ENCODE measurements at places on chromosomes 11 and 22.

DNA sequence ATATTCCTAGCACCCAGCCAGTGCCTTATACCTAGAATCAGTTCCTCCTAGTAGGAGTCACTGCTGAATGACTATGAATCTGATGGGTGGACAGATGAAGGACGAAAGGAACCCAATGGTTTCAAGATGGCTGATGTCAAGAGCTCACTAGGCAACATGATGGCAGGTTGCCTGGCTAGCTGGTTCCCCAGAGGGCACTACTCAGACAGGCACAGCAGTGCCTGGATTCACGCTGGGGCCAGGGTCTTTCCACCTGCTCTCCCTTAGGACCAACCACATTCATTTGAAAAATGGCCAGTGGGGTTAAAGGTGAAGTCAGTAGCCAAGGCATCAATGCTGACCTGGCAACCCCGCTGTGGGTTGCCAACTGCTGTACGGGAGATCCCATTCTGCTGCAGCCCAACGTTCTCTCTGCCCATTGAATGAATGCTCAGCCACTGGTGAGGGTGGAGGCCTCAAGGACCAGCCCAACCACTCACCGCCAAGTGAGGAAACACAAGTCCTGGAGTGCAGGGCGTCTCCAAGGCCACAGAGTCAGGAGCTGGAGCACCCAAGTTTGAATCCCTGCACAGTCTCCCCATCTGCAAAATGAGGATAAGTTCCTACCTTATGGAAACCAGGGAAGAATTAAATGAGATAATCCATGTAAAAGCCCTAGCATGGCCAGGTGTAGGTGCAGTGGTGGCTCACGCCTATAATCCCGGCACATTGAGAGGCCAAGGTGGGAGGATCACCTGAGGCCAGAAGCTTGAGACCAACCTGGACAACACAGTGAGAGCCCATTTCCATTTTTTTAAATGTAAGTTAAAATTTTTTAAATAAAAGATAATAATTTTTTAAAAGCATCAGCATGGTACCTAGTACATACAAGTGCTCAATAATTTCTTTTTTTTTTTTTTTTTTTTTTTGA, 12.4 kb downstream of the MYH9 start:
- DNase-seq: no peak

- no peak for DNase-seq
Observed at GRCh38 chr11:2451916-2452315, 7.1 kb downstream of the KCNQ1 start.

- peak; percentile 67 for DNase-seq
Observed at GRCh38 chr22:43388420-43388851, 23.4 kb upstream of the MPPED1 start.

GRCh38 chr11:75374646-75375045, 23.2 kb upstream of the ARRB1 start:
- DNase-seq: no peak

DNA sequence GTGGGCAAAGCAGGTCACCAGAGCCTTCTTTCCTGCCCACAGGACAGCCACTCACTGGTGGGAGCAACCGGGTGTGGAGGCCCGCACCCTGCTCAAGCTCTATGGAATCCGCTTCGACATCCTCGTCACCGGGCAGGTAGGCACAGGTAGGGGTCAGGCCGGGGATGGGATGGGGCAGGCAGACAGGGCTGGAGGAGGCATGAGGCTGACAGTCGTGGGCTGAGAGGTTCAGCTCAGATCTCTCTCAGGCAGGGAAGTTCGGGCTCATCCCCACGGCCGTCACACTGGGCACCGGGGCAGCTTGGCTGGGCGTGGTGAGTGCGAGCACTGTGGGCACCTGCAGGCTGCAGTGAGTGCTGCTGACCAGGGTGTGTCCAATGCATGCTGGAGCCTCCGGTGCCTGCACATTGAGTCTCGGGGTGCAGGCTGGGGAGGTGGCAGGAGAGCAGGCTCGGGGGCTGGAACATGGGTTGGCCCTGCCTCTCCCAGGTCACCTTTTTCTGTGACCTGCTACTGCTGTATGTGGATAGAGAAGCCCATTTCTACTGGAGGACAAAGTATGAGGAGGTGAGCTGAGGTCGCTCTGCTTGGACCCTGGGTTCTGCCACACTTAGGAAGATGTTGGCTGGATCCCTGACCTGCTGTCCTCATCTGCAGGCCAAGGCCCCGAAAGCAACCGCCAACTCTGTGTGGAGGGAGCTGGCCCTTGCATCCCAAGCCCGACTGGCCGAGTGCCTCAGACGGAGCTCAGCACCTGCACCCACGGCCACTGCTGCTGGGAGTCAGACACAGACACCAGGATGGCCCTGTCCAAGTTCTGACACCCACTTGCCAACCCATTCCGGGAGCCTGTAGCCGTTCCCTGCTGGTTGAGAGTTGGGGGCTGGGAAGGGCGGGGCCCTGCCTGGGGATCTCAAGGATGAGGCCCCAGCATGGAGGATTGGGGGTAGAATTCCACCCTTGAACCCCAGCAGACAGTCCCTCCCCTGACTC, 6.3 kb downstream of the SLC7A4 start:
- DNase-seq: no peak

GRCh38 chr11:69510471-69511357, 29.3 kb downstream of the LINC01488 start:
- no peak for DNase-seq

- no peak for DNase-seq
Observed at GRCh38 chr11:82980292-82980691, 78.8 kb downstream of the DDIAS start.

DNA sequence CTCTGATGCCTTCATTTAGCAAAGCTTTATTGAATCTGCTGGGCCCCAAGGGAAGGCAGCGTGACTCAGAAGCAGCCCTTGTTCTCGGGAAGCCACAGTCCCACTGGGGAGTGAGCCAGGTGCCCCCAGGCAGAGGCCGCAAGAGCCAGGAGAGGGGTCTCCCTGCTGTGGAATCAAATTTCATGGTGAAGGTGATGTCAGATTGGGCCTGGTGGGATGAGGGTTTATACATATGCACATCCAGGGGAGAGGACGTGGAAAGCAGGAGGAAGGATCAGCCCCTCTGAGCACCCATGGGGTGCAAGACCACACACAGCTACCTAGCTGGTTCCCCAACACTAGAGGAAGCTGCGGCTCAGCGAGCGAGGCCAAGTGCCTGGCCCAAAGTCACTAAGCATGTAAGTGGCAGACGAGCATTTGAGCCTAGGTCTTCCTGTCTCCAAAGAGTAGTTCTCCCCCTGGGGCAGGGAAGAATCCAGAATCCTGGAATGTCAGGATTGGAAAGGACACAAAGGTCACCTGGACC, 2.0 kb downstream of the SYNGR1 start:
- no peak for DNase-seq

GRCh38 chr11:112770033-112770432, 191.2 kb upstream of the NCAM1 start:
- DNase-seq: no peak

GRCh38 chr22:38758276-38758945, 2.6 kb upstream of the SUN2 start:
- DNase-seq: peak; percentile 52

- DNase-seq: no peak
Observed at GRCh38 chr11:85772695-85773094, 38.2 kb downstream of the SYTL2 start.

DNA sequence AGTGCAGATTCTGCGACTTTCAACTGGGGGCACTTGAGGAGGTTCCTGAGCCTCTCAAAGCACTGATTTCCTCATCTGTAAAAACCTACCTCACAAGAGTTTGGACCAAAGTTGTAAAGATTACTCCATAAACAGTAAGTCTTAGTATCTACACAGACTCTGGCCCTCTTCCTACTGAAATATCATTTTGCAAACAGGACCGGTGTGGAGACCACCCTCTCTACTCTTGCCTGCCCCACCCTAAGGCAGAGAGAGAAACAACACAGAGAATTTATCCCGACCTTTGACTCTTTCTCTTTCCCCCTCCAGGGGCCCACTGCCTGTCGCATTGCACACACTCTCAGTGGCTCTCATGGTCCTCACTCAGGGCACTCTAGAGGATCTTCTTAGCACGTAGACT, 117.9 kb upstream of the LDLRAD3 start:
- no peak for DNase-seq

DNA sequence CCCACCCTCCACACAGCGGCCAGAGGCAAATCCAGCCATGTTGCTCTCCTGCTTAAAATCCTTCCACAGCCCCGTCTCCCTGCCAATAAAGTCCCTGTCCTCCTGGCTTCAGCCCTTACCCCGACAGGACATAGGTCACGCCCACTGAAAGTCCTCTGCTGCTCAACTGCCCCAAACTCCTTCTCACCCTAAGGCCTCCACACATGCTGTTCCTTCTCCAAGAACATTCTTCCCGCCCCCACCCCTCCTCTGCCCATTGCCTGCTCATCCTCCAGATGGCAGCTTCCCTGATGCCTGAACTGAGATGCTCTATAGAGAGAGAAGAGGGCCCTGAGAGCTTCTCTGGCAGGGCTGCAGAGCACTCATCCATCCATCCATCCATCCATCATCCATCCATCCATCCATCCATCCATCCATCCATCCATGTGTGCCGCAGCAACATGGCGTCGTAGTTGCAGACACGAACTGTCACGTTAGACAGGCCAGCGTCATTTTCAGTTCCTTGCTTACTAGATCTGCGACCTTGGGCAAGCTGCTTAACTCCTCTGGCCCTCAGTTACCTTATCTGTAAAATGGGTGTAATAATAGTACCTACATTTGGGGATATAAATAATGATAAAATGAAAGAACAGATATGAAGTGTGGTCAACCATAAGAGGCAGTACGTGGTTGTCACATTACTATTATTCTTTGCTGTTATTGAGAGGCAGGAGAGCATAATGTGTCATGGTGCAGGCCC, 9.4 kb downstream of the NPTXR start:
- DNase-seq: no peak

DNA sequence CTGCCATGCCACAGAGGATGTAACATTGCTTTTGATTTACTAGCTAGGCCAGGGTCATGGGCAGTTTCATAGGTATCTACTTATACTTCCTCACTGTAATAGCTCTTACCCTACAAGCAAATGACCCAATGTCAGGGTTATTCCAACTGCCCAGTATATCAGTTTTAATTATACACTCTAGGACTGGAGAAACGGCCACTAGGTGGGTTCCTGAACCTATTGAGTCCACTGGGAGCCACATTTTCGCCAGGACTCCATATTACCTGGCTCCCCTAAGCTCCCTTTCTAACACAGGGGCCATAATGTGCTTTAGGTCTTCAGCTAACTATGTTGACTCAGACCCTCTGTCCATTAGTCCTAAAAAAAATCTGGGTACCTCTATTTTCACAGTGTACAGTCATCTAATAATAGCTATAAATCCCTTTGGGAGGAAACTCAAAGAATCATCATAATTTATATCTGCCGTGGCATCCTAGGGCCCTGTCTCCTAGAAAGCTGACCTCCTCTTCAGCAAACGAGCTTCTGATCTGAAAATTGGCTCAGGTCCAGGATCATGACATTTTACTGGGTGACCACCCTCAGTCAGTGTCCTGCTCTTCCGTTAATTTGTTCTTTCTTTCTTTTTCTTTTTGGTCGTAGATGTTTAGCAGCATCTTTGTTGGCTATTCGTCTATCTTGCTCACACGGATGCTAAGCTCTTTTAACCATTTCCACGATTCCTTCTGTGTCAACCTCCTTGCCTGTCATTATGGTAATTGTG, 244.3 kb downstream of the FAM76B start:
- no peak for DNase-seq

DNA sequence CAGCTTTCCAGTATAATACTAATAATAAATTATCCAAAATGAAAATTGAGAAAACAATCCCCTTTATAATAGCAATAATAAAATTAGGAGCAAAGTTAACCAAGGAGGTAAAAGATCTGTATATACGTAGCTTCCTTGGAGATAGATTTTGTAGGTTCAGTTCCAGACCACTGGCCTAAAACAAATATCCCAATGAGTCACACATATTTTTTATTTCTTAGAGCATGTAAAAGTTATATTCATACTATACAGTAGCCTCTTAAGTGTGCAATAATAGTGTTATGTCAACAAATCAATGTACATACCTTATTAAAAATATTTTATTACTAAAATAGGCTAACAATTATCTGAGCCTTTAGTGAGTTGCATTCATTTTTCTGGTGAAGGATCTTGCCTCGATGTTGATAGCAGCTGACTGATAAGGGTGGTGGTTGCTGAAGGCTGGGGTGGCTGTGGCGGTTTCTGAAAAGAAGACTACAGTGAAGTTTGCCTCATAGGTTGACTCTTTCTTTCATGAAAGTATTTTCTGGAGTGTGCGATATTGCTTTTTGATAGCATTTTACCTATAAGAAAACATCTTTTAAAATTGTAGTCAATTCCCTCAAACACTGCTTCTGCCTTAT, 178.5 kb downstream of the ARHGAP42 start:
- DNase-seq: no peak

DNA sequence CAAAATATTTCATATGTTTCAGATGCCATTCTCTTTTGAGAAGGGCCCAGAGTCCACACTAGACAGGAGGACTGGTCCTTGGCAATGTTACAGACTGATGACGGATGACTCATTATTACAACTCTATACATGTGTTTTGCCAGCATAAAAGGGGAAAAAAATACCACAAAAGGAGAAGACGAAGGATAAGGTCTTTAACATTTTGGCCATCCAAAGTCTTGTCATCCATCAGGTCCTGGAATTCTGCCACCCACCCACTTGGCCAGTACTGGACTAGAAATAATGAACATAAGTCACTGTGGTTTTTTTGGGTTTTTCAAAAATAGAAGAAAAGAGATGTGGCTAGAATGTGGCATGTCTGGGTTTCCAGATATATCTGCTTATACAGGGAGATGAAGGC, 57.7 kb upstream of the BDNF start:
- no peak for DNase-seq

DNA sequence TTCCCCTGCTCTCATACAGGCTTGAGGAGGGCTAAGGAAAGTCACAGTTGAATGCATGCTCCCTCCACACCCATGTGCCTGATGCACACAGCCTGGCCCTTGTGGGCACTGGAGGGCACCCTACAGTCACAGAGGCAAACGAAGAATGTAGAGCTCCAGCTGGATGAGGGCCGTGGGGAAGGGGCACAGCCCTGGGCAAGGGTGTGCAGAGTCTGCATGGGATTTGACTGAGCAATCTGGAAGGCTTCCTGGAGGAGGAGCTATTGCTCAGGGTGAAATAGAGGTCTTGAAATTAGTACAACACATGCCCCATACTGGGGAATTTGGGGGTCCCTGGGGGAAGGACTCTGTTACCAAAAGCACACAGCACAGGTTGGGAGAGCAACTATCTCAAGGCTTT, 64.0 kb downstream of the KCNQ1 start:
- DNase-seq: no peak

- DNase-seq: no peak
Observed at GRCh38 chr22:24201681-24202614, 20.7 kb downstream of the SUSD2 start.

GRCh38 chr11:130179396-130180306, 20.1 kb downstream of the ST14 start:
- DNase-seq: no peak

- no peak for DNase-seq
Observed at GRCh38 chr11:27085605-27086004, 45.0 kb downstream of the BBOX1 start.

GRCh38 chr11:104713401-104713800, 184.9 kb downstream of the CASP12 start:
- no peak for DNase-seq

- DNase-seq: no peak
Observed at GRCh38 chr11:96655474-96655873, 265.7 kb downstream of the JRKL start.
